Left cardiac atrium (tissue), 4 donors: ENCODE measurements at places on chromosomes 4 and X.

GRCh38 chr4:85792376-85793232 lies 317.7 kb downstream of the ARHGAP24 start:
- DNase-seq: no peak

GRCh38 chrX:16018291-16018690 lies 105.1 kb upstream of the GRPR start:
- DNase-seq: no peak

DNA sequence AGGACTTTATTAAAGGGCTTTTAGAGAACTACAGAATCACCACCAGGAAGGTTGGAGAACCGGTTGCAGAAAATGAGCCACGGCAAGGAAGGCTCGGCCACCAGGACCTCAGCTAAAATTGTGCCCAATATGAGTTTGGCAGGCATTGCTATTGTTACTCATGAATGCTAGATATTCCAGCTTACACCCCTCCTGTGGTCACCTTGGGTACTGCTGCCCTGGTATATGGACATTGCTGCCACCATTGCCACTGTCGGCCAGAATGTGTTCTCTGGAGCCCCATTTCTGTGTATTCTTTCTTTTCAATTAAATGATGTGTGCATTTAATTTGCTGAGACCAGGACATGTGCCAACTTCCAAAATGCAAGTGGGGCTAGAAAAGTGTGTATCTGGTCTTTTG lies 626.7 kb upstream of the BOD1L1 start:
- peak; percentile 30 for DNase-seq

DNA sequence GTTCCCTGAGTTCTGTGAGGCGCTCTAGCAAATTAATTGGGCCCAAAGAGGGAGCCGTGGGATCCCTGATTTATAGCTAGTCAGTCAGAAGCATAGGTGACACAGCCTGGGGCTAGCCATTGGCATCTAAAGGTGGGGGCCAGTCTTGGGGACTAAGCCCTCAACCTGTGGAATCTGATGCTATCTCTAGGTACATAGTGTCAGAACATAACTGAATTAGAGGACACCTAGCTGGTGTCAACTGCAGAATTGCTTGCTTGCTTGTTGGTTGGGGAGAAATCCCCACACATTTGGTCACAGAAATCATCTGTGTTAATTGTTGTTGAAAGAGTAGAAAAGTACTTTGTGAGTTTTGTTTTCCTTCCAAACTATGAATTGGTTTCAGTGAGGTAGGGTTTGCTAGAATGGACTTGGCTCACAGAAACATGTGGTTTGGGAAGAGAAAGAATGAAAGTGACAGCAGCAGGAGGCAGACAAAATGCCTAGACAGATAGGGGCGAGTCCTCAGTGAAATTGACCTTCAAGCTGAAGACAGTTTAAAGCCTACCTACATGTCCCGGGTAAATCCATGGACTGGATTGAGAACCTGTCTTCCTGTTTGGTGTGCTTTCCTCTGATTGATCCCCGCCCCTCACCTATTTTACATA lies 12.8 kb upstream of the GPR82 start:
- DNase-seq: no peak

DNA sequence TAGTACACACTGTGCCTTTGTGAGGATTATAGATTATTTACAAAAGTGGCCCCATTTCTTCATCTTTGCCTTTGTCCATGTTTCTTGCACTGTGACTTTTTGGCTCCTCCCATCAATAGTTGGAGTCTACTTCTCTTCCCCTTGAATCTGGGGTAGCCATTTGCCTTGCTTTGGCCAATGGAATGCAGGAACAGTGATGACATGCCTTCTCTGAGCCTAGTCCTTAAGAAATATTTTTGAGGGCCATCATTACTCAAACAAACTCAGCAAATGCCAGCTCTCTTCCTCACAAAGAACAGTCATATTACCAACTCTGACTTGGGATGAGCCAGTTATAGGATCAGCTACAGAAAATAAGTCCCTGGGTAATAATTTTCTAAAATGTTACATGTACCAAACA lies 189.6 kb downstream of the FRMPD4 start:
- no peak for DNase-seq

DNA sequence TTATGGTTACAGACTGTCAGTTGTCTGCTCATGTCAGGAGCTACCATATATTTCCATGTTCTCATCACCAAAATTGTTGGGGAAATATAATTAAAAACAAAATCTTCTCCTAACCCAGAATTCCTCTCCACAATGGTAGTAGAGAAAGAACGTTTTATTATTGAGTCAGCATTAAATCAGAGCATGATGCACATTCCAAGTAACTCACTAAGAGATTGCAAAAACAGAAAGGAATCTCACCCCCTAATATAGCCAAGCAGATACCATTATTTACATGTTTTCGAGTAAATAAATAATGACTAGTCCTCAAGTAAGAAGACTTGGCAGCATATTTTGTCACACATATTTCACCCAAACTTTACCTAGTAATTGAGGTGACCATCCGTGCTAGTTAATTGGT lies 36.2 kb upstream of the ARHGEF6 start:
- DNase-seq: no peak

DNA sequence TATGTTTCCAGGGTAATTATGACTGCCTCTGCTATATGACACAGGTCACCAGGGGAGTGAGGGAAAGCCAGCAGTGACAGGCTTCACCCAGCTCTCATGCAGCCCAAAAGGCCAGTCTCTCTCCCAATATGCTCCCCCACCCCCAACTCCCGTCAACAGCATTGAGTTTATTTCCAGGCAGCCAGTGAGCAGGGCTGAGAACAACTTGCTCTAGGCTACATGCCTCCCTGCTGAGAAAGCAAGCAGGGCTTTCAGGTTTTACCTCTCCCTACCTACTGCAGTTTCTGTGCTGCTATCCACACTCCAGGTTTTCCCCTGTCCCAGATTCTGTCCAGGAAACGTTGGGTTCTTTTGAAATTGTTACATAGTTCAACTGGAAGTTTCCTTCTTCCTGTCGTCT lies 291.4 kb downstream of the PABPC4L start:
- no peak for DNase-seq

- DNase-seq: no peak
Observed at GRCh38 chr4:7074426-7074825, 6.6 kb upstream of the GRPEL1 start.

GRCh38 chr4:141513866-141514265 lies 122.5 kb upstream of the IL15 start:
- no peak for DNase-seq

DNA sequence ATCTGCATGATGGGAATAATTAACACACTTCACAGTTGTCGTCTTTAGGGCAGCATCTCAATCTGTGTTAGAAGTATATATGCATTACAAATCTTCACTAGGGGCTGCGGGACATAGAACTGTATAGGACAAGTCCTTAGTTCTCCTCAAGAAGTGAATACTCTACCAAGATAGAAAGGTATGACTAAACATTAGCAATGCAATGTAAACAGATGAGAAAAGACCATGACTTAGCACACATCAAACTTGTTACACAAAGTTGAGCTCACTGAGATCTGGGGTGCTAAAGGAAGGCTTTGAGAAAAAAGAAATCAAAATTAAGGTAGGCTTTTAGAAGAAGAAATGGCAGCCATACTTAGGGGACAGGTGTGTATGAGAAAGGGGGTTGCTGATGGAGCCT lies 182.1 kb upstream of the MAP3K15 start:
- no peak for DNase-seq

DNA sequence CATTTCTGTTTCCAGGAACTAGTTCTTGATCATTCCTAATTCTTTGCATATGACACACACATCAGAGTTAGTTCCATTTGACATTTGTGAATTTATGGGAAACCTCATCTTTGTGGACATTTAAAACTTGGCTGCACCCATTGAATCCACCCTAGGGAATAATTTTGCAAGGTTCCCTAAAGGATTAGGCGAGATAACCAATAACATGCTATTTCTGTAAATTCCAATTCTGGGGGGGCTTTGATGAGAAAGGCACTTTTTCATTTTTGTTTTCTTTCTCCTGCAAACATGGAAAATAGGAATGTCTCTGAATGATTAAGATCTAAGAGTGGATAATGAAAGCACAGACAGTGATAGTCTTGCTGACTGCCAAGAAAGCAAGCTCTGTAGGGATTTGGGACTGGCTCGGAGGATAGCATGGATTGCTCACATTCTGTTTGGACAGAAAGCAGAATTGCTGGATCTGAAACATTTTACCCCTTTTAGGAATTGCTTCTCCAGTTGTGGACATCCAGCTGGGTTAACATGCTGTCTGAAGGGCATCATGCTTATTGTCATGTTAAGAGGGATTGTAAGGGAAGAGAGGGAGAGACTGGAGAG lies 145.1 kb downstream of the NHS start:
- DNase-seq: no peak

GRCh38 chr4:2281575-2282343 lies 19.9 kb upstream of the MXD4 start:
- peak; percentile 21 for DNase-seq

DNA sequence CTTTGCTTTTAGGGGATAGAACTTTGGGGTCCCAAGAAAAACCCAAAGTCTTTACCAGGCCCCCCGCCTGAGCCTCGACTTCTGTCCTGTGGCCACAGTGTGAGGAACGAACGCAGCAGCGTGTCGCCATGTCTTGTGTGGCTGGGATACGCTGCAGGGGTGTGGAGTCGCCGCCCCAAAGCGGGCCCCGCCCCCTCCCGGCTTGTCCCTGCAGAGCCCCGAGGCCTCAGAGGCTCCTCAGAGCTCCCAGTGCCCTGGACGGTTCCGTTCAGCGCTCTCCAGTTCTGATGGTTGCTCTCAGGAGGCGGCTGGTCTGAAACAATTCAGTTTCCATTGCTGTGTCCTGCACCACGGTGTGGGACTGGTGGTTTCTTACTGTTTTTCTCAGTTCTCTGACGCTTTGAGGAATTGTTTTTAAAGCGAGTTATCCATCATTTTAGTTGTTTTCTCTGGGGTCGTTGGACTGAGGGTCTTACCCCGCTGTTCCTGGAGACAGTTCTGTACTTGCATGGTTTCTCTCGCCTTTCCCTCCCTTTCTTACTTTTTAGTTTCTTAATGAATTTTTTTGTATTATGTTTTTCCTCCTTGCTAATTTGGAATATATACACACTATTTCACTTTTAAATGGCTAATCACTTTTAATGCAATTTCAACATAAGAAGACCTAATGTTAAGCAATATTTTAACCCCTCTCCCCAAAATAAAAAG lies 1.6 kb upstream of the IDUA start:
- peak; percentile 82 for DNase-seq

DNA sequence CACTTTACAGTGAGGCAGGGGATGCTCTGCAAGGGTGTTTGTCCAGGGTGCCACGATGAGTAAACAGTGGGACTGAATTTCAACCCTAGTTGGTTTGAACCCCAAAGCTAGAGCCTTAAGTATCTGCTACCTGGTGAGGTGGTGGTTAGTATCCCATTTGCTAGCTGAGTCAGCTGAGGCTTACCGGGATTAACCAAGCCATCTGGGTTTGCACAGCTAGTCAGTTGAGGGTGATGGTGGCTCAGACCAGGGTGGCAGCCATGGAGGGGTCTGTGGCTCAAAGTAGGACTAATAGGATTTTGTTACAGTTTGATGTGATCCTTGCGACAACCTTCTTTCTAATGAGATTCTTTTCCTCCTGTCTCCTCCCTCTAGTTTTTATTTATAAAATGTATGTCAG lies 1.9 kb downstream of the EVC start:
- no peak for DNase-seq

- no peak for DNase-seq
Observed at GRCh38 chr4:145797278-145797677, 117.3 kb downstream of the C4orf51 start.

DNA sequence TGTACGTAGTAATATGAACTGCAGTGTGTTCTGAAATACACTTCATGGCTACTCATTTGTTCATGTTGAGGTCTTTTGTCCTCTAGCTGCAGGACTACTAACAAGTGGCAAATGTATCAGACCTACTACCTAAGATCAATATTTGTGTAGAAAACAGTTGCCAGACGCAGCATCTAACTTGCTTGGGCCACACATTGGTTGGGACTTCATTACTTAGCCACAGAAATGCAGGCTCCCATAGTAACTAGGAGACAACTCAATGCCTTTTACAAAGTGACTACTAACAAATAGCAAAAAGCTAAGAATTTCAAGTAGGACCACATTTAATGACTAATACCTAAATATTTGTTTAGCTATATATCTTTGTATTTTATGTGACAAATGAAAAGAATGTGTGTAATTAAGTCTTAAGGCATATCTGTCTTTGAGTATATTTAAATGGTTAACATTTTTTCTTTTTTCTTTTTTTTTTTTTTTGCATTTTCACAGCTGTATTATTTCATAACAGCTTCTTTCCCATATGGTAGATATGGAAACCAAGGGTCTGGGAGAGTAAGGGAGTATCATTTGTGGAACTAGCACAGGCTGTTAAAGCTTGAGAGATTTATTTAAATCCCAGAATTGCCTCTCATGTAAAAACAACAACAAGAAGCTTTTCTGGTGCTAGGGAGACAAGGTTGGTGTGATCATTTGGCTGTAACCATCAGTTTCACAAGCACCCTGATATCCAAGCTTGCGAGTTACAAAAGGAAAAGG lies 2.7 kb downstream of the CT47C1 start:
- DNase-seq: no peak

GRCh38 chrX:100477467-100477866 lies 67.4 kb upstream of the PCDH19 start:
- DNase-seq: no peak

DNA sequence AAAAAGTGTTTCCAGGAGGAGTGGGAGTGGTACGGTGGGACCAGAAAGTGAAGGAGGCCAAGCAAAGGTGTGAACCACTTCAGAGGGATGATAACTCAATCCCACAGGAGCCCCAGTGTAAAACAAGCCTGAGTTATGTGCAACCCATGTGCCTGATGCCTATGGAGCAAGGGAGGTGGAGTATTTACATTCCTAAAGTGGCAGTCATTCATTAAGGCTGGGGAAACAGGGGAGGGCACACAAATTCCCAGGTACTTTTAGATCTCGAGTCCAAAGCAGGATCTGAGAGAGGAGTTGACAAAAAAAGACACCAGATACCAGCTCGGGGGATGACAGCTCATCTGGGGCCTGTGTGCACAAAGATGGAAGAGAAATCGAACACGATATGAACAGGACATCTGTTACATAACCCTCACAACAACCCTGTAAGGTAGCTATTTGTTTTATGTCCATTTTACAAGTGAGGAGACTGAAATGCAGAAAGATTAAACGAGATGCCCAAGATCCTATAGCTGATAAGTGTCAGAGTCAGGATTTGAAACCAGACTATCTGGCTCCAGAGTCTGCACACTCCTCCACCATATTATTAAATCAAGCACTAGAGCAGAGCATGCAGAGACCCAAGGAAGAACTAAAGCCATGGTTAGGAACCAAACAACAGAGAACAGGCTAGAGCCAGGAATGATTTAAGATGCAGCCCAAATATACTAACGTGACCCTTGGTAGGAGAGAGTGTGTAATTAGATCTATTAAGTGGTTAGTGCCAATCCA lies 91.9 kb upstream of the MAPK10 start:
- DNase-seq: no peak

DNA sequence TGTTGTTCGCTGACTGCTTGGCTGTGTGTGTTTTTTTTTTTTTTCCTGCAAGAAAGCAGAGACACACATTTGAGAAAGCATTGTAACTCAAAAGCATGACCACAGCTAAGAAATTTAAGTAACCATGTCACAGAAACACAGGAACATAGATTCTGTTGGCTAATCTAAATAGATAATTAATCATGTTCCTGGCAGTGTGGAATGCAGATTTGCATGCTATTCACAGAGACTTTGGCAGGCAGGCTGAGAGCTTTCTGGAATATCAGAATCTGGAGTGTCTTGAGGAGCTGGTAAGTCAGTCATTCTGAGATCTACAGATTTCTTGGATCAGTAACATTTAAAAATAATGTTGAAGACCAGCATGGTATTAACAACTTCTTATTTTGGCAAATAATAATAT lies 33.2 kb upstream of the SMS start:
- DNase-seq: no peak
